ENCODE measurements at places on chromosomes 3 and 15.

DNA sequence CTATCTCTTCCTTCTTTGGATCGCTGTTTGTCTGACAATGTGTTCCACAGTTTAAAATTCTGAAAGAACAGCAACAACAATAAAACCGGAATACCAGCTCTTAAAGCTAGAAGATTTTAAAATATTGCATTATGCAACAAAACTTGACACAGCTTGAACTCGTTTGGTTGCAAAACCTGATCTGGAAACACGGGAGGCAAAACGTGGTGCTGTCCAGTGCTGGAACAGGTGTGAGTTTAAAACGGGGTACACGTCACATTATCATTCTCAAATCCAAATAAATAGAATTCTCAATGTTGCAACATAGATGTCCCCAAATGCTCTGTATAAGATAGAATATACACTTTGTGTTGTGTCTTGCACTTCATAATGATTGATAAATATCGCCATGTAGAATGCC lies 110.9 kb upstream of the LYSMD4 start:
- DNase-seq, result no peak

GRCh38 chr3:8733332-8734094 lies at the start of gene CAV3:
Gene CAV3, plus strand, starts transcription at chr3:8733802. Its CDS starts 75 bp downstream, at chr3:8733877.
- DNase-seq, result no peak

- DNase-seq, result no peak
These were observed 16.2 kb upstream of the CERS3 start for GRCh38 chr15:100544946-100545345.

DNA sequence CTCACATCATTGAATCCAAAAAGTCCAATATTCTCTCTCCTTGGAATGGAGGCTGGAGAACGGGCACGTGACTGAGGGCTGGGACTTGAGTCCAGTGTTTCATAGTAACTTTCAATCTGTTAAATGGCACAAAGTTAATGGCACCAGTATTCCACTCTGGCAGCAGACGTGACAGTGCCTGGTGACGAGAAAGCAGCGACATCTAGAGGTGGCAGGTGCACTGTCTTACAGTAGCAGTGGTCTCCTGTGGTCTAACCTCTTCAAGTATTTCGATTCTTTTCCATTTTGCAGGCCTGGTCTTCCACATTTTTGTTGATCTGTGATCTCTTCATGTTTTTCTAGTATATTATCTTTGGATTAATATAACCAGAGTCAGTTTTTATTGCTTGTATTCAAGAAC lies 107.1 kb downstream of the OXSM start:
- DNase-seq, result peak; percentile 14

- no peak for DNase-seq
These were observed 19.5 kb downstream of the PTH1R start for GRCh38 chr3:46897031-46897430.

DNA sequence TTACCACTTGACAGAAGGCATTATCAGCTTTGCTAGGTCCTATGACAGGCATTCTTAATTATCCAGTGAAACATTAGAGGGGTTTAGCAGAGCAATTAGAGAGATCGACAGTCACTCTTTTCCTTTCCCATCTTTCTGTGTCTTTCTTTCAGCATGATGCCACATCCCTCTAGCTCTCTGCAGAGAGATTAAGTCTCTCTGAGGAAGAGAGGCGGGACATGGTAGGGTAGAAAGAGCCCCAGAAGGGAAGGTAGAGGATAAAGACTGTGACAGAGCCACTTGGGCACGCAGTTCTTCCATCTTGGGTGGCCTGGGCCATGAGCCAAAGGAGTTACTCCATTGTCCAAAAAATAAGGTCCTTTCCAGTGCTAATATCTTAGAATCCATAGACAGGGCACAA lies 55.8 kb downstream of the HHLA2 start:
- DNase-seq, result no peak

- DNase-seq, result no peak
These were observed 19.5 kb downstream of the DNAJB11 start for GRCh38 chr3:186589856-186590579.

- peak; percentile 6 for DNase-seq
These were observed 171.1 kb downstream of the KCNAB1 start for GRCh38 chr3:156291272-156292123.

DNA sequence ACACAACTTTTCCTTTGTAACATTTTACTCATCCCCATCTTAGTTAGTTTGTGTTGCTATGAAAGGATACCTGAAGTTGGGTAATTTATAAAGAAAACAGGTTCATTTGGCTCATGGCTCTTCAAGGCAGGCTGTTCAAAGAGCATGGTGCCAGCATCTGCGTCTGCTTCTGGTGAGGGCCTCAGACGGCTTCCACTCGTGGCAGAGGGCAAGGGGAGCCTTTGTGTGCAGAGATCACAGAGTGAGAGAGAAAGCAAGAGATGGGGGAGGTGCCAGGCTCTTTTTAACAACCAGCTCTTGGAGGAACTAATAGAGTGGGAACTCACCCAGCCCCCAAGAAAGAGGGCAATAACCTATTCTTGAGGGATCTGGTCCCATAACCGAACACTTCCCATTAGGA lies 23.1 kb downstream of the PLA2G4F start:
- no peak for DNase-seq
